ENCODE measurements at places on chromosomes 7 and 10.

DNA sequence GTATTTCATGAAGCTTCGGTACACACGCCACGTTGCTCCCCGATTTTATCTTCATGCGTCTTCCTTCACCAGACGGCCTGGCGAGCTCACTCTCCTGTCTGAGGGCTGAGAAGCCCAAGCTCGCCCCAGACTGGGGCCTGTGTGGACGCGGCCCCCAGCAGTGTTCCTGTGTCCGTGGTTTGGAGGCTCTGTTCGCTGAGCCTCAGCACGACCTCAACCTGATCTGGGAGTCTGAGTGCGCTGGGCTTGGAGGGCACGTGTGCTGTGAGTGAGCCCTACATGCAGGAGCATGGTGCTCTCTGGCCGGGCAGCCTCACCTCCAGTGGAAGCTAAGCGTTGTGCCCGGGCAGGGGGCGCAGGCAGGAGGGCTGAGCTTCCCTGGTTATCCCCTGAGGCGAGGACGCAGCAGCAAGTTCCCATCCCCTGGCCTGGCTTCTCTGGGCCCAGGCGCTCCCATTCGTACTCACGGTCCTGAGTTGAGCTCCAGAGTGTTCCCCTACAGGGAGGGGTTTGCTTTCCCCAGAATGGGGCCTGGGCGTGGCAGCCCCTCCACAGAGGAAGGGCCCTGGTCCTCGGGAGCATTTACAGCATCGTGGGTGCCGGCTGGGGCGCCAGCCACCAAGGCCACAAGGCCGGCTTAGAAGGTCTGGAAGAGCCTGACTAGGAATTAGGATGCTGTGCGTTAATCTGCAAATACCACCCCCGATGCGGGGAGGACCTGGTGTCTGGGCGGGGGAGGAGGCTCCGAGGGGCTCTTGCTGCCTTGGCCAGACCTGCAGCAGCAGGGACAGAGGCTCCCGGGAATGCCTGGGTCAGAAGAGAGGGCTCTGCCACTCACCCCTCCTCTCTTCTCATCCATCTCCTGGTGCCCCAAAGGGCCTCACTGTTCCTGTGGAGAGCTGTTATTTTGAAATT is 400.6 kb downstream of the DNAJB6 start:
- DNase-seq, result no peak

GRCh38 chr10:119575506-119575905 is 21.3 kb downstream of the TIAL1 start:
- DNase-seq, result no peak

- no peak for DNase-seq
Measured at GRCh38 chr7:127978421-127978820, 52.8 kb downstream of the LRRC4 start.

- no peak for DNase-seq
Measured at GRCh38 chr7:47488969-47489342, 93.0 kb downstream of the TNS3 start.

DNA sequence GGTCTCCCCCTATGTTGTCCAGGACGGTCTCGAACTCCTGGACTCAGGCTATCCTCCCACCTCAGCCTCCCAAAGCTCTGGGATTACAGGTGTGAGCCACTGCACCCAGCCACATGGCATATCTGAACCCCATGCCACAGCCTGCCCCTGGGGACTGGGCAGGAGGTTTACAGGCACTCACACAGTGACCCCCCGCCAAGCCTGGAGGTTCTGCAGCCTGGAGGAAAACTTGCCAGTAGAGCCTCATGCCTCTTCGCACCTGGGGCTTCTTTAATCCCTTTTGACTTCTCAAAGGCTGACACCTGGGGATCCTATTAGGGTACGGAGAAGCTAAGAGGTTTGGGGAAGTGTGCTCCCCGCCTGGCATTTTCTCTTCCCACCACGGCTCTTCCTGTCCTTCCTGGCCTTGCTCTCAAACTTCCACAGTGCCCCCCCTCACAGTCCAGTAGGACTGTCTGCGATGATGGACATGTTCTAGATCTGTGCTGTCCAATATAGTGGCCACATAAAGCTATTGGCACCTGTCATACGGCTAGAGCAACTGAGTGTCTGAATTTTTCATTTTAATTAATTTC is 11.4 kb upstream of the KCP start:
- no peak for DNase-seq

DNA sequence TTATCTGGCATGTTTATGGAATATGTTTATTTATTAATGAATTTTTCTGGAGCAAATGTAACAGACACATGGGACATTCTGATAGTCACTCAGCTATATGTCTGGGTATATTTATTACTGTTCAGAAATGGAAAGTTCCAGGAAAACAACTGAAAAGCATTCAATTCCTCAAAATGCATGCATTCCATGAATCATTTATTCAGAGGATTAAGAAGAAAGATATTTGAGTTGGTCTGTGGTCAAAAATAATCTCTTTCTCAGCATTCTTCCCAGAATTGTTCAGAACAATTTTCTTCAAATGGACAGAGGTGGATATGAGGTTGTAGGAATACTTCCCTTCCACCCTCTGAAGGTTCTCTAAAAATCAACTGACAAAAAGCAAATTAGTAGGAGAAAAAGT is 97.6 kb upstream of the ITGB1 start:
- DNase-seq, result no peak

- no peak for DNase-seq
Measured at GRCh38 chr10:987620-987869, 689 bp upstream of the GTPBP4 start.

- no peak for DNase-seq
Measured at GRCh38 chr10:61635932-61636331, 26.8 kb upstream of the CABCOCO1 start.

DNA sequence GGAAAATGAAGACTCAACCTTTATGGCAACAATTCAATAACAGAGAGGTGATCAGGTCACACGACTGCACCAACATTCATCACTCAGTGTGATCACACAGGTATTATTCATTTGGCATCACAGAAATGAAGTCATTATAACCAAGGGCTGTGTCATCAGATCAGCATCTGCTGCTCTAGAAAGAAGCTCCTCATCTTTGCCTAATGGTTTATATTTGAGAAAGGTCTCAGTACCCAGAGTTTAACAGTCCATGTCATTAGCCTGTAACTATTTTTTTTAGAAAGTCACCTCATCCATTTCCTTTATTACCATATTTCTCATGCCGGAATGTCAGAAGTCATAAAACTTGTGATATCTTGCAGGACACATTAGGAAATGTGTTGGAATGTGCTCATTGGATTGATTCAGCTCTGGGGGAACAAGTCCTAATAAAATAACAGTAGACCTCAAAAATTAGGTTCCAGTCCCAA is 45.1 kb upstream of the PRKG1 start:
- DNase-seq, result no peak

- no peak for DNase-seq
Measured at GRCh38 chr7:134945691-134946090, 40.6 kb upstream of the AGBL3 start.

Data from suppressor macrophage (primary cell).